ENCODE measurements at places on chromosomes 13 and 19.

GRCh38 chr19:47520343-47520806 lies 5.5 kb upstream of the NAPA start:
- DNase-seq = no peak

- no peak for DNase-seq
Observed at GRCh38 chr19:35421362-35421761, 26.7 kb upstream of the FFAR2 start.

- peak; percentile 7 for DNase-seq
Observed at GRCh38 chr13:99469041-99469440, 32.2 kb upstream of the TM9SF2 start.

- DNase-seq = peak; percentile 39
Observed at GRCh38 chr19:6738787-6739389, 592 bp upstream of the TRIP10 start.

DNA sequence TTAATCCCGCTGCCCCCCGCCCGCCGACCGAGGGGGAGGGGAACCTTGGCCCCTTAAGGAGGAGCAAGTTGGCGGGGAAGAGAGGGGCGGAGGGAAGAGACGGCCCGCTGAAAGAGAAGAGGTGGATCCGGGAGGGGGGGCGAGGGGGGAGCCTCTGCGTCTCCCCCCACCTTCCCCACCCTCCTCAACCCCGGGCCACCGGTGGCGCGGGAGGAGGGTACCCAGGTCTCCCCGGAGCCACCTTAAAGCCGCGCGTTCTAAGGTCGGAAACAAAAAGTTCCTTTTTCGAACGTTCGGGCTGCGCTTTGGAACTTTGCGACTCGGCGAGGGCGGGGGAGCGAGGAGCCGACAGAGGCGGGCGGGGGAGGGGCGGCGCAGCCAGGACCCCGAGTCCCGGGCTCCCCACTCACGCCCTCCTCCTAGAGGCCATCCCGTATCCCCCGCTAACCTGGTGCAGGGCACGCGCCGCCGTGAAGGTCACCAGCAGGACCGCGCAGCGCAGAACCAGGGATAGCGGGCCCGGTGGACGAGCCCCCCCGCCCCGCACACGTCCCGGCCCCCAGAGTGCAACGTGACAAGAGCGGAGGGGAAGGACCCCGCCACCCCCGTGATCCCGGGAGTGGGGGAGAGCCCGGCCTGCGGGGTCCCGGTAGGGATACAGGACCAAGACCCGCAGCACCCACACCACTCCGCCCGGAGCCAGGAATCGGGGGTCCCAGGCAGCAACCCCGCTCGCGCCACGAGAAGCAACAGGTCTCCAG lies 659 bp downstream of the ERF start:
- peak; percentile 57 for DNase-seq

Measured in fibroblast of pulmonary artery (primary cell).